ENCODE measurements at places on chromosomes 13 and 19.
A peak's percentile ranks its signal among the peaks of the same experiment; 100 is the strongest.

- no peak for DNase-seq
Observed at GRCh38 chr13:20400774-20401173, 124.9 kb downstream of the CRYL1 start.

DNA sequence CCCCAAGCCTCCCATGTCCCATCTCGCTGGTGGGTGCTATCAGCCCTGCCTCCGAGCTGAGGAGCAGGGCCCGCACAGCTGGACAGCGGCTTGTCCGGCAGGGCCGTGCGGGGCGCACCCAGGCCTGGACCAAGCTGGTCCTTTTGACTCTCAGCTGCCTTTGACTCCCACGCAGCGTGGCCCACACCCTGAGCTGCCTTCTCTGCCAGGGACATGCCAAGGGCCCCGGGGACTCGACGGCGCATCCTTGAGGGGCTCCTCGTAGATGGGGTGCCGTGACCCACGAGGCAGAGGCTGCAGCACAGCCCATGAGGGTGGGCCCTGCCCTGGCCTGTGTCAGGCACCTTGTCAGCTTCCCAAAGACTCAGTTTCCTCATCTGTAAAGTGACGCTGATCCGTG lies 38.8 kb upstream of the F7 start:
- DNase-seq = no peak

- DNase-seq = no peak
Observed at GRCh38 chr13:106804991-106805390, 237.1 kb upstream of the ARGLU1 start.

DNA sequence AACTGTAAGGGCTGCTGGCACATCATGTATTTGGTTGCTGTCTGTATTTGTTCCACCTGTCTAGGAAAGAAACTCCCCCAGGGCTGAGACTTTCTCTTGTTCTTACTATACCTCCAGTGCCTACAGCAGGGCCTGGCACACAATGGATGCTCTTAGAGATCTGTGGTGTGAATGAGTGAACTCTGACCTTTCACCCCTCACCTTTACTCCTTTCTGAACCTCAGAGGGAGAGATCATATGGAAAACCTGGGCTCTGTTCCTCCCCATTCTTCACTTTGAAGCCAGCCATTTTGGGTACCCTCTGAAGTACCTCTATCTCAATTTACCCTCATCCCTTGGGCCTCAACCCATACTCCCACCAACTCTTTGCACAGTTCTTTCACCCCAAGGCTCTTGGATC lies 3.1 kb downstream of the DYRK1B start:
- DNase-seq = no peak

DNA sequence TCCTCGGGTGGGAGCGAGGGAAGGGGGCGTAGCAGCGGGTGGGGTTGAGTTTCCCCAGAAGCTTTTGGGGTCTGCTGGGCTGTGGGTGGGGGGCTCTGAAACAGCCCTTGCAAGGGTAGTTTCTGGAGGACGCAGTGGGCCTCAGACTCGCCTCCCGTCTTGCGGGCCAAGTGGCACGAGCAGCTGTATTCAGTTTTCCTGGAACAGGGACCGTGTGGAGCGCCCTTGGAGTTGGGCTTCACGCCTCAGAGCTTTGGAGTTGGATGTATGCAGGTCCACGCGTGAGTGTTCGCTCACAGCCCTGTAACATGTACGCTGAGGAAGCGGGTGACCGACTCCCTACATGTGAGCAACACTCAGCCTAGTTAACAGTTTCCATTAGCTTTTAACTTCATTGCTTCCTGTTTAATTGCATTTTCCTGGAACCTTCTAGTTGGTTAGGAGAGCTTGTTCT lies 603 bp downstream of the TM9SF2 start:
- peak; percentile 55 for DNase-seq

DNA sequence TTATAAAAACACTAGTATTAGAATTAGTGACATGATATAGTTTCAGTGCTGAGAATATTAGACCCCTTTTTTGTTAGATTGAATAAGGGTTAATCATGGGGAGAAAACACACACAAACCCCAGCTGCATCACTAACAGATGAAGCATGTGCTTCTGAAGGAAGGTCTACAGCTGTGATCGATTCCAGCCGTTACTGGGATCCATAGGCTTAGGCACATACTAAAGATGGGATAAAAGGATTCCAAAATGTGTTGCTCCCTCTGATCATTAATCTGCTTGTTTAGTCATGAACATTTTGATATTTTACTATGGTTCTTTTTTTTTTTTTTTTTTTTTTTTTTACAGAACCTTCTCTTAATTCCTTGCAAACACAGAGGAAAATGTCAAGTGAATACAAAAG lies 1591.3 kb downstream of the EFNB2 start:
- no peak for DNase-seq

DNA sequence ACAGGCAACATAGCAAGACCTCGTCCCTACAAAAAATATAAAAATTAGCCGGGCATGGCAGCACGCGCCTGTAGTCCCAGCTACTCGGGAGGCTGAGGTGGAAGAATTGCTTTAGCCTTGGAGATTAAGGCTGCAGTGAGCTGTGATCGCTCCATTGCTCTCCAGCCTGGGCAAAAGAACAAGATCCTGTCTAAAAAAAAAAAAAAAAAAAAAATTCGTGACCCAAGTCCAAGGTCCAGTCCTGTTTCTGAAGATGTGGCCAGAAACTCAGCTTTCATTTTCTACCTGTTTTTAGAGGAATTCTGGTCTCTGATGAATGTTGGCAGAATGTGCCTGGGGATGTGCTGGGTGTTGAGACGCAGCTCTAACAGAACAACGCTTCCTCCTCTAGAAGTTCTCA lies 1.9 kb upstream of the PGPEP1 start:
- DNase-seq = no peak

GRCh38 chr13:33150662-33151061 lies 134.4 kb downstream of the KL start:
- DNase-seq = no peak

DNA sequence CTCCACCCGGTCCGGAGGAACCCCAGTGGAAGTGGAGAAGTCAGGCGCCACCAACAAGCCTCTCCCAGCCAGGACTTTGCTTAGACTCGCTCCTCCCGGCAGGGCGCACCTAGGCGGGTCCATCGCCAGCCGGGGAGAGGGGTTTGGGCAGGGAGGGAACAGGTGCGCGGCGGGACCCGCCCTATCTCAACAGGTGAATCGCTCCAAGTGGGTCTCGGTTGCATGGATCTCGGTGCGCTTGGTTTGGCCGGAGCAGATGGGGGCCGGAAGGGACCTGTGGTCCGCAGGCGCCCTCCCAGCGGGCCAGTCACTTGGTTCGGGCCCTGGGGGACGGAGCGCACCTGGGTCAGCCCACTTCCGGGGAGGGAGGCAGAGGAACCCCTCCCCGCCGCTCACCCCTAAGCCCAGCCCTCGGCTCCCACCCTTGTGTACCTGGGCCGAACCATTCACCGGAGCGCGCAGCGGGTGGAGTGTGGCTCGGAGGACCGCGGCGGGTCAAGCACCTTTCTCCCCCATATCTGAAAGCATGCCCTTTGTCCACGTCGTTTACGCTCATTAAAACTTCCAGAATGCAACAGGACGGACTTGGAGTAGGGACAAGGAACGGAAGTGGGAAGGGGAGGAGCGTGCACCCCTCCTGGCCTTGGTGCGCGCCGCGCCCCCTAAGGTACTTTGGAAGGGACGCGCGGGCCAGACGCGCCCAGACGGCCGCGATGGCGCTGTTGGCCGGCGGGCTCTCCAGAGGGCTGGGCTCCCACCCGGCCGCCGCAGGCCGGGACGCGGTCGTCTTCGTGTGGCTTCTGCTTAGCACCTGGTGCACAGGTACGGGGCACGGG lies at the start of gene LSR:
Gene LSR (plus strand): TSS at position 693 of the 836 bp plus-strand sequence. CDS start 21 bp downstream, at position 714.
- peak; percentile 92 for DNase-seq

GRCh38 chr13:89687066-89687465 lies 1660.4 kb upstream of the MIR17HG start:
- no peak for DNase-seq

DNA sequence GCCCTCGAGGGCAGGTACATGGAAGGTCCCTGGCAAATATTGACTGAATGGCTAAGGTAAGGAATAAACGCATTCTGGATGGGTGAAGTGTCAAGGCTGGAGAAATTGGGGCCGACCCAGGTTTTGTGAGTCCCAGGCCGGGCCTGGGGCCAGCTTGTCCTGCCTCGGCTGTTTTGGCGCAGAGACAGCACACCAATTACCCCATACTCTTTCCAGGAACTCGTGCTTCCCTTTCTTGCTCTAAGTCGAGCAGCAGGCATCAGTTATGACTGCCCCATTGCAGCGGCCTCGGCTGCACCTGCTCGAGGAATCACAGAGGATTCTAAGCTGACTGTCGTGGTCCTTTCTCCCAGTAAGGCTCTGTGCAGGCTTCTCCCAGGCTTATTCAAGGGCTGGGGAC lies 67.1 kb downstream of the ZNF536 start:
- no peak for DNase-seq

DNA sequence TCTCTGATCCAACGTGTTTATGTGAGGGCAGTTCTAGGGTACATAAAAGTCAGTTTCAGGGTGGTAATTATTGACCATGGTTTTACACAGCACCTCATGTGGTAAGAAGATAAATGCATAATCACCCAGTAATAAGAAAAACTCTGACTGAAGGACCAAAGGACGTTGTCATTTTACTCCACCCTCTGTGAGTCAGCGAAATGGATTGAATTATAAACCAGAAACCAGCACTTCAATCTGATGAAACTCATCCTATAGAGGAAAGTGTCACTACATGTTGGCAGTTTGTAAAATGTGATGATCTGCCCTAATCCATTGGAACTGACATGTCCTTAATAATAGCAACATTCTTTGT lies 406.8 kb downstream of the KLF5 start:
- DNase-seq = peak; percentile 48

DNA sequence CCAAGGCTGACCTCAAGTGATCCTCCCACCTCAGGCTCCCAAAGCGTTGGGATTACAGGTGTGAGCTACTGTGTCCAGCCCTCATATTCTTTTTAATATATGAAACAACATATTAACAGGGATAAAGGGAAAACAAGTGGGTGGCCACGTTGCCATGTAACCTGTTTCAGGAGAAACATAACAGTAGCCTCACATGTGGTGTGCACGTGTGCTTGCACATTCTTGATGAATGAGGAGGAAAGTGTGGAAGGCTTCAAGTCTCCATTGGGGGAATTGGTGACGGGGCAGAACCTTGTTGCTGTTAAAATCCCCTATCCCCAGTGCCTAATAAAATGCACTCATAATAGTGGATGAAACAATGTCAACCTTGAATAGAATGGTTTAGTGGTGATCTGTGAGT lies 202.3 kb downstream of the MTUS2 start:
- DNase-seq = no peak

DNA sequence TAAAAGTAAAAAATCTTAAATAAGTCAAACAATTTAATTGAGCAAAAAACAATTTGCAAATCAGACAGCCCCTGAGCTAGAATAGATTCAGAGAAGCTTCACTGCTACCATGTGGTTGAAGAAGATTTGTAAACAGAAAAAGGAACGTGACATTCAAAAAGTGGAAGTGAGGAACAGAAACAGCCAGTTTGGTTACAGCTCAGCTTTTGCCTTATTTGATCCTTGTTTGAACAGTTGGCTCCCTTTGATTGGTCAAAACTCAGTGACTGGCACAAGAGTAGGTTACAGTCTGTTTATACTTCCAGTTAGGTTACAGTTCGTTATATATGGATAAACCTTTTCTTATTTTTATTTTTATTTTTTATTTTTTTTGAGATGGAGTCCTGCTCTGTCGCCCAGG lies 5.8 kb downstream of the ZNF221 start:
- DNase-seq = no peak

DNA sequence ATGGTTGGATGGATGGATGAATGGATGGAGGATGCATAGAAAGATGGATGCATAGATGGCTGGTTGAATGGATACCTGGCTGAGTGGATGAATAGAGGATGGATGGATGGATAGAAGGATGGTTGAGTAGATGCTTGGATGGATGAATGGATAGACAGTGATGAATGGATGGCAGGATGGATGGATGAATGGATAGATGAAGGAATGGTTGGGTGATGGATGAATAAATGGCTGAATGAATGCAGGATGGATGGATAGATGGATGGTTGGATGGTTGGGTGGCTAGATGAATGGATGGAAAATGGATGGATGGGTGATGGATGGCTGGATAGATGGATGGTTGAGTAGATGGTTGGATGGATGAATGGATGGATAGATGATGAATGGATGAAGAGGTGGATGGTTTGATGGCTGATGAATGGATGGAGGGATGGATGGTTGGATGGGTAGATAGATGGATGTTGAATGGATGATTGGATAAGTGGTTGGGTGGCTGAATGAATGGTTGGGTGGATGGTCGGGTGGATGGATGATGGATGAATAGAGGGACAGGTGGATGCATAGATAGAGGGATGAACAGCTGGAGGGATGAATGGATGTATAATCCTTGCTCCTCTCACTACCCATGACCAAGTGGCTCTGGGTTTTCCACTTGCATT lies 3.6 kb upstream of the SULT2B1 start:
- no peak for DNase-seq

DNA sequence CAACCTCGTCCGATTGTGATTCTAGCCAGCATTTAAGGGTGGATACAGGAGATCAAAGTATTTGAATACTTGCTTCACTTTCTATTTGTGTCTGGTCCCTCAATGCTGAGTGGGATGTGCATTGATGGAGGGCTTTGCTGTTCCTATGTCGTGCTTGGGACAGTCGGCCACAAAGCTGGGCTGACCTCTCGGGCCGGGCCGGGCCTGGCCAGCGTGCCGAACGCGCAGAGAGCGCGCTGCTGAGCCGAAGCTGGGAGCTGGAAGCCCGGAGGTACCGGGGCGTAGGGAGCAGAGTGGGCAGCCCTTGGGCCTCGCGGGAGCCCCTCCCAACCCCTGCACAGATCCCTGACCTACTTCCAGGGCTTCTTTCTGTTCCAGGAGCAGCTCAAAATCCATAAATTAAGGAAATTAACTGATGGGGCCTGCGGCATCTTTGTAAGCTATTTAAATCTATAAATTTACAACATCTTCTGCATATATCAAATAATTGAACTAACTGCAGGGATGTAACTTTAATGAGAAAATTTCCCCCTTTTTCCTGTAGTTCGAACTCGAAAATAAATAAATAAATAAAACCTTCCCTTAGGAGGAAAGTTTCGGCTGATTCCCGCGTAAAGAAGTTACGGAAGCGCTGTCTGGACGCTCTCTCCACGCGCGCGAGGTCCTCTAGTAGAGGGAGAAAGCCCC lies 1.8 kb upstream of the KCTD15 start:
- DNase-seq = no peak

DNA sequence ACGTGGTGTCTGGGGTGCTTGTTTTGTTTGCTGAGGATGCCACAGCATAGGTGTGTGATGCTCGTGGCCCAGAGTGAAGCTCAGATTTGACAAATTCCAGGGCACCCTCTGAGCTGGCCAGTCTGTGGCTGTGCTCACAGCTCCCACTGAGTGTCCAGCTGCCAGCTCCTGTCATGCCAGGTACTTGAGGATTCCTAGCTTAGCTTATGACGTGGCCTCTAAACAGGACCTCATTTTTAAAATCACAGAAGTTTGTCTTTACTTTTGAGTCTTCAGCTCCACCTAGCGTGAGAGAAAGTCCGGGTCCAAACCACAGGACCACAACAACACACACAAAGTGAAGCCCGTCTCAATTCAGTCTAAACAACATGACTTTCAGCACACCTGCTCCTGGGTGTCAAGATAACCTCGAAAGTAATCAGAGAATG lies 117.3 kb downstream of the RAB20 start:
- DNase-seq = no peak
